ENCODE measurements at places on chromosomes 6 and 20.

GRCh38 chr20:15236812-15237211 lies 899.4 kb upstream of the FLRT3 start:
- DNase-seq = peak; percentile 43
- no peak overlapping the region for H3K4me3 ChIP-seq
- no peaks in the 10 kb centered on the region for H3K36me3 ChIP-seq
- H3K27me3 ChIP-seq = no peaks in the 10 kb centered on the region

DNA sequence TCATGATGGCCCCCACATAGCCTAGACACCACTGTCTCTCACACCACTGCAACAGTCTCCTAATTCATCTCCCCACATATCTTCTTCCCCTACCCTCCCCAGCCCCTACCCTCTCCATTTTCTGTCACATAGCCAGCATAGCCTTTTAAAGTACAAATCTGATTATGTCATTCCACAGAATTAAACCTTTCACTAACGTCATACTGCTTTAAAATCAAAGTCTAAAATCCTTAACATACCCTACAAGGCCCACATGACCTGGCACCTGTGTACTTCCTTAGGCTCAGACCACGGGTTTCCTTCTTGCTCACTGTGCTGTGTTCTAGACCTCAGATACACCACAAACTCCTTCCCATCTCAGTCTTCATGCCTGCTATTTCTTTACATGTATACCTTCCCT lies 5.9 kb downstream of the OSTM1 start:
- H3K36me3 ChIP-seq = no peaks in the 10 kb centered on the region
- H3K27ac ChIP-seq = no peak overlapping the region
- H3K4me1 ChIP-seq = peaks cover 1% of the 10 kb centered on the region
- DNase-seq = no peak
- H3K4me3 ChIP-seq = no peak overlapping the region

DNA sequence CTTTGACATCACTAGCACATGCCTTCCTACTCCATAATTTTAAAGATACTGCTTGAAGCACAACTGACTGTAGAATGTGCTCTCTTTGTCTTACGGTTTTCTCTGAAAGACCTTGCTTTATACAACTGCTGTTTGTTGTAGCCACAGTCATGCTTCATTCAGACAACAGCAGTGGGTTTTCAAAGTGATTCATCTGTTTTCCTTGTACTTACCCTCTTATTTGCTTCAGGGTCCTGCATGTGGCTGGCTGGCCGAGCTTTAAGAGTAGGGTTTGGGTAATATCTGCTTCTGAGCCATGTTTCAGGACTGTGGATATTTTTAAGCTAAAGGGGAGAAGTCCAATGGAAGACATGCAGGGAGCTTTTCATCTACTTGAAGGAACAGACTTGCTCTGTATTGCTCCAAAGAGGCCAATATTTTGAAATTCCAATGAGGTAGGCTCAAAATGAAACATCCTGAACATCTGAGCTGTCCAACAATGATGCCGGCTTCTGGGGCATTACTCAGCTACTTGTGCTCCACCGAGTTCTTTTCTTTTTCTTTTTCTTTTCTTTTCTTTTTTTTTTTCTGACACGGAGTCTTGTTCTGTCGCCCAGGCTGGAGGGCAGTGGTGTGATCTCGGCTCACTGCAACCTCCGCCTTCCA lies 160.2 kb upstream of the SGK1 start:
- H3K36me3 ChIP-seq = no peaks in the 10 kb centered on the region
- no peaks in the 10 kb centered on the region for H3K27me3 ChIP-seq
- no peak for DNase-seq
- H3K4me1 ChIP-seq = no peaks in the 10 kb centered on the region

DNA sequence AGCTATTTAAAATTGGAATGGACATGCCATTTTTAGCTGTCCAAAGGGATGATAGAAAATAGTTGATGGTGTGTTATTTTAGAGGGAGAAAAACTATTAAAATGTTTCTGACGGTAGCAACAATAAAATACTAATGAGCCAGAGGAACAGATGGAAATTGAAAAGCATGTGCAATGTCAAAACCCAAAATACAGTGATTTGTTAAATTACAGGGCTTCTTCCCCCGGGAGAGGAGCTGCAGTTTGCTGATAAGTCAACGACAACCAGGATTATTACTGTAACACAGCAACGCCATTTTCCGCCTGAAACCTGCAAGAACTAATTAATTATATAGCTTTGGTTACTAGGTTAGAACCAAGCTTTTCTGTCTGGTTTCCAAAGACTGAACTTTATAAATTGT lies 179.6 kb upstream of the SPTLC3 start:
- H3K4me3 ChIP-seq = no peak overlapping the region
- H3K27ac ChIP-seq = no peak overlapping the region
- no peaks in the 10 kb centered on the region for H3K27me3 ChIP-seq
- H3K36me3 ChIP-seq = no peaks in the 10 kb centered on the region
- H3K4me1 ChIP-seq = no peaks in the 10 kb centered on the region

- no peak for DNase-seq
- no peaks in the 10 kb centered on the region for H3K4me1 ChIP-seq
- H3K27ac ChIP-seq = no peak overlapping the region
- no peaks in the 10 kb centered on the region for H3K27me3 ChIP-seq
Observed at GRCh38 chr20:33387177-33387576, 14.1 kb downstream of the CDK5RAP1 start.

- peak overlapping the region; percentile 77 for H3K4me3 ChIP-seq
- no peaks in the 10 kb centered on the region for H3K36me3 ChIP-seq
- no peaks in the 10 kb centered on the region for H3K4me1 ChIP-seq
- H3K27ac ChIP-seq = no peak overlapping the region
- no peaks in the 10 kb centered on the region for H3K27me3 ChIP-seq
- DNase-seq = no peak
Observed at GRCh38 chr20:44532259-44532980, 10.6 kb upstream of the SERINC3 start.

DNA sequence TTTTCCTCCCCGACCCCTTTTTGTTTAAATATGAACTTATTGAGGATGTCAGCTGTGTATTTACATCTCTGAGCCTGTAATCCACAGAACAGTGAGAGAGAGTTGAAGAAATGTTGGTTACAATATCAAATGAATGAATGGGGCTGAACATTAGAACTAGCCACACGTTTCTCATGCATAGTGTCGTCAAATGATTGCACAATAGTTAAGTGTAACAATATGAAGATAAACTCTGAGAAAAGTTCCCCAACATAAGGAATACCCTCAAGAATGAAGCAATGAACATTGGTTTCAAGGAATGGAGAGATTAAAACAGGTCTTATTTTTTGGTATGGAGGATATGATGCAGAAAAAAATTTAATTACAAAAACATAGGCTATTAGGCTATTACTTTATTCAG lies 100.5 kb upstream of the DTNBP1 start:
- H3K4me1 ChIP-seq = no peaks in the 10 kb centered on the region
- no peak for DNase-seq
- no peaks in the 10 kb centered on the region for H3K27me3 ChIP-seq
- no peak overlapping the region for H3K4me3 ChIP-seq

- no peaks in the 10 kb centered on the region for H3K36me3 ChIP-seq
- no peaks in the 10 kb centered on the region for H3K27me3 ChIP-seq
- H3K4me1 ChIP-seq = no peaks in the 10 kb centered on the region
- DNase-seq = no peak
- no peak overlapping the region for H3K27ac ChIP-seq
Observed at GRCh38 chr20:21933526-21933925, 228.1 kb downstream of the PAX1 start.

GRCh38 chr6:113732384-113732966 lies 124.7 kb upstream of the MARCKS start:
- no peak for DNase-seq
- no peaks in the 10 kb centered on the region for H3K4me1 ChIP-seq
- H3K36me3 ChIP-seq = no peaks in the 10 kb centered on the region
- no peaks in the 10 kb centered on the region for H3K27me3 ChIP-seq

DNA sequence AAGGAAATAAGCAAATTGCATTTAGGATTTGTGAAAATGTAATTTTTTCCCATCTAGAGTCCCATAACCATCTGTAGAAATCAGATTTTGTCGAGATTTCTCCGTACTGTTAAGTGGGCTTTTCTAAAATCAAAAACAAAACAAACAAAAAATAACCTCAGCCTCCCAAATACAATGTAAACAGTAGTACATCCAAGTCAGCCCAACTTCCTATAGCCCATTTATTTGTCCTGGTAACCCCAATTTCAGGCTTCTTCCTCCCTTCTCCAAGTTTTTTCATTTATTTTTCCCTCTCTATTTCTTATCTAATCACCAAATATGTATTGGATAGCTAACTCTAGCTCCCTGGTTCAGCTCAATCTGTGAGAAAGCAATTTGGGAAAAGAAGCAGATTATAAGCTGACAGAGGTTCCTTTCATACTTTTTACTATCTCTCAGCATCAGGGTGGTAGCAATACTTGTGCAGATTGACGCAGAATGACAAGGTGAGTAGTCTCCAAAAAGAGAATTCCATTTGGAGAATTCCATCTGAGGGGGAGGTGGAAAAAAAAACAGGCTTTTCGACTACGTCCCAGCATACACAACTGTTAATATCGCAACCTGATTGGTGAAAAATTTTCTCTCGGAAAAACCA lies 132.6 kb upstream of the BTN3A2 start:
- no peaks in the 10 kb centered on the region for H3K36me3 ChIP-seq
- no peak overlapping the region for H3K27ac ChIP-seq
- H3K27me3 ChIP-seq = no peaks in the 10 kb centered on the region
- H3K4me1 ChIP-seq = no peaks in the 10 kb centered on the region
- no peak overlapping the region for H3K4me3 ChIP-seq
- no peak for DNase-seq

DNA sequence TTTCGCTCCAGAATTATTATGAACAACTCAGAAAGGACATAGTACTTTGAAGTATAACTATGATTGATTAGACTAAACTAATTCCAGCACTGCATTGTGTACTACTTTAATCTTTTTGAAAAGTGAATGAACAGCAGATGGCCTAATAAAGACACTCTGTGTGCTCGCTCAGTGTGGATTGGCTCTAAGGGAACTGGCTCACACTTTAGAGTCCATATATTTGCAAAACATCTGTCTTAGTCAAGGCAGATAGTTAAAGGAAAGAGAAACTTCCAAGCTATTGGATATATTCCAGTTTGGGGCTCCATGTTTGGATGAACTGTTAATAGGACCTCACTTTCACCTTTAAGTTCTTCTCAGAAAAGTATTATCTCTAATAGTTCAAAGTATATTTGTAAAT lies 218.9 kb downstream of the EYA4 start:
- no peak for DNase-seq
- H3K4me1 ChIP-seq = 0 out of 2 replicates have a peak, but pooled peaks cover 2% of the 10 kb centered on the region
- no peaks in the 10 kb centered on the region for H3K36me3 ChIP-seq
- no peak overlapping the region for H3K4me3 ChIP-seq
- H3K27me3 ChIP-seq = no peaks in the 10 kb centered on the region

DNA sequence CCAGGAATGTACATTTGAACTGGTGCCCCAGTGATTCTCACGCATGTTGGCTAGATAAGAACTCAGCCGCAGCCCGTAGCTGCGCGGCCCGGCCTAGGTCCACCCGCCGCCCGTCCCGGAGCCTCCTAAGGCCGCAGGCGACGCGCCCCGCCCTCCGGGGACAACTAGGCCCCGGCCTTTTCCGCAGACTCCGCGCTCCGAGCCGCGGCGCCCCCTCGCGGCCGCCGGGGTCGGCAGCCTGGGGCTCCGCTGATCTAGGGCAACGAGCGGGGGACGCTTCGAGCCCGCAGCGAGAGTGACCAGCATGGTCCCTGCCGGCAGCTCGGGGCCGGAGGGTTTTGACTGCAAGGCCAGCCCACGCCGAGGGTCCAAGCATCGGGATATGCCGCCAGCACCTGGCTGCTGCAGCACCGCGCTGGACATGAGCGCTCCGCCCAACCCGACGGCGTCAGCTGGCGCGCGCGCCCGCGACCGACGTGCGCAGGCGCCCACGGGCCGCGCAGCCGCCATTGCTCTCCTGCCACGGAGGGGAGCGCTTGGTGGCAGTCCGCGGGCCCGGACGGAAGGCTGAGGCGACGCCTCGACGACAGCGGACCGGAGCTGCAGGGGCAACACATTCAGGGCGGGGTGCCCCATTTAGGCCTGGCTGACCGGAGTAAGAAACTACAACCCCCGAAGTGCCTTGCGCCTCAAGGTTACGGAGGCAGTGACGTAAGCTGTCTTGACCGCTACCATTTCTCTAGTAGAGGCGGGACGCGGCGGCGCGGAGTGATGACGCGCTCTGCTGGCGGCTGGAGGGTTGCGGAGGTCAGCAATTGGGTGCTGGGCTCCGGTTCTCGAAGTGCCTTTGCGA lies at the start of gene AP5S1:
TSS of gene AP5S1 (plus strand) at position 500 of the 853 bp plus-strand sequence. CDS start 1,571 bp downstream, outside the sequence.
- H3K27me3 ChIP-seq = no peaks in the 10 kb centered on the region
- no peak within 1 kb of the TSS for H3K27ac ChIP-seq
- 0 out of 2 replicates have a peak, but pooled peaks cover 2% of the 10 kb centered on the region for H3K4me1 ChIP-seq
- no peaks in the 10 kb centered on the region for H3K36me3 ChIP-seq

- H3K36me3 ChIP-seq = no peaks in the 10 kb centered on the region
- no peak for DNase-seq
- H3K4me1 ChIP-seq = peaks cover 2% of the 10 kb centered on the region
- no peak overlapping the region for H3K4me3 ChIP-seq
Observed at GRCh38 chr20:57922706-57923105, 212.9 kb upstream of the PMEPA1 start.

- no peaks in the 10 kb centered on the region for H3K27me3 ChIP-seq
- H3K27ac ChIP-seq = no peak overlapping the region
- H3K4me1 ChIP-seq = no peaks in the 10 kb centered on the region
- no peaks in the 10 kb centered on the region for H3K36me3 ChIP-seq
- no peak overlapping the region for H3K4me3 ChIP-seq
- DNase-seq = no peak
Observed at GRCh38 chr20:23744817-23745216, 5.9 kb downstream of the CST1 start.
